ENCODE measurements at places on chromosomes 12 and 14.

DNA sequence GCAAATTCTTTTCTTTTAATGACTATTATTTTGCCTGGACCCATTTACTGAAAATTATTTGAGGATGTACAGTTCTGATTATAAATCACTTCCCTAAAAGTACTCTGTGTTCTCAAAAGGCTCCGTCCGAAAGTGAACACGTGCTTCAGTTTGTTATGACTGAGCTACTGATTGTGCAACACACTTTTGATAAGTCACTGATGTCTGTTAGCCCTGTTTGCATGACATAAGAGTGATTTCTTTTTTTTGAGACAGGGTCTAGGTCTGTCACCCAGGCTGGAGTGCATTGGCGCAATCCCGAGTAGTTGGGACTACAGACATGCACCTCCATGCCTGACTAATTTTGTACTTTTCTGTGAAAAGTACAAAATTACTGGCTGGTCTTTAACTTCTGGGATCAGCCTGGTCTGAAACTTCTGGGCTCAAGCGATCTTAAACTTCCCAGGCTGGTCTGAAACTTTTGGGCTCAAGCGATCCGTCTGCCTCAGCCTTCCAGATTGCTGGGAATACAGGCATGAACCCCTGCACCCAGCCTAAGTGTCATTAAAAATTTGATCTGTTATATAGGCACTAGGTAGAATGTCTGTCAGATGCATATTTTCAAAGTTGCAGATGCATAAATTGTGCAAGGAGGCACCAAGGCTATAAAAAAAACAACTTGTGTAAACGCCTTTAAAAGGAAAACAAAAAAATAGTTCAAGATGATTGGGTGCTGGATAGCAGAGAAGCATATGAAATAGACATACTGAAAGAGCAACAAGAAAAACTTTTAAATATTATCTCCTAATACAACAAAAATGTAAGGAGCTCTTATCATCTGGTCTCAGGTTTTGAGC lies 111.5 kb downstream of the SRGAP1 start:
- no peak for DNase-seq

DNA sequence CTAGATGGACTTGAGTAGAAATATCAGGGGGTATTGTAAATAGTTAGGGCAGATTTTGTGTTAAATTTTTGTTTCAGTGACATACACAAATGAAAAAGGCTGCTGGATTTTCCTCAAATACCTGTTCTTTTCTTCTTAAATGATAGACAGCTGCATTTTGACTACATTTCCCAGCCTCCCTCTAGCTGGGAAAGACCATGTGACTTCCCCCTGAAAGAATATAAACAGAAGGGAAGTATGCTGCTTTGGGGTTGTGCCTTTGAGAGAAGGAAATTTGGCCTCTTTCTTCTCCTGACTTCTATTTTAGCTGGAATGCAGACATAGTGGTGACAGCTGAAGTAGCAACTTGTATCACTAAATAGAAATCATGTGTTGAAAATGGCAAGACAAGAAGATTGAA lies 476.1 kb upstream of the SYT1 start:
- DNase-seq: no peak

DNA sequence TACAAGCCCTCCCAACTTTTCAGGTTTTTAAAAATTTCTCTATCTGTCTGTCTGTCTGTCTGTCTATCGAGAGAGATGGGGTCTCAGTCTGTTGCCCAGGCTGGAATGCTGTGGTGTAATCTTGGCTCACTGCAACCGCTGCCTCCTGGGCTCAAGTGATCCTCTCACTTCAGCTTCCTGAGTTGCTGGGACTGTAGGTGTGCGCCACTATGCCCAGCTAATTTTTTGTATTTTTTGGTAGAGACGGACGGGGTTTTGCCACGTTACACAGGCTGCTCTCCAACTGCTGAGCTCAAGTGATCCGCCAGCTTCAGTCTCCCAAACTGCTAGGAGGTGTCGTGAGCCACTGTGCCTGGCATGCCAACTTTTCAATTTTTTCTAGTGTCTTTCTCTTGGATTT lies 437.2 kb downstream of the PCNX1 start:
- DNase-seq: no peak

DNA sequence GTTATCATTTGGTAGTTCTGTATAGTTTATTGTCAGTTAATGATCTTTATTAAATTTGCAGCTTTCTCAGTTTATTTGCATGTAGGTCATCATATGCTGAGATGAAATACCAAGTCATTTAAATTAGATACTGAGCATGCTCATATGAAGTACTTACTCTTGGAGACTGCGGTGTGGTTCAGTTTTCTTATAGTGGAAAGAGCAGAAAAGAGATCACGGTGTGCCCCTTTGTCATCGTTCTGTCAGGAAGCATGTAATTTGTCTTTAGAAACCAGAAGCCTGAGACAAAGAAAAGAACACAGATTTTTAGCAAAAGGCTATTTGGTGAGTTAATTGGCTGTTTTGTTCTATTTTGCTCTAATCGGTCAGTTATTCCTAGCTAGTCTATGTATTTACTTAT lies 75.6 kb downstream of the PLEKHA5 start:
- DNase-seq: no peak

DNA sequence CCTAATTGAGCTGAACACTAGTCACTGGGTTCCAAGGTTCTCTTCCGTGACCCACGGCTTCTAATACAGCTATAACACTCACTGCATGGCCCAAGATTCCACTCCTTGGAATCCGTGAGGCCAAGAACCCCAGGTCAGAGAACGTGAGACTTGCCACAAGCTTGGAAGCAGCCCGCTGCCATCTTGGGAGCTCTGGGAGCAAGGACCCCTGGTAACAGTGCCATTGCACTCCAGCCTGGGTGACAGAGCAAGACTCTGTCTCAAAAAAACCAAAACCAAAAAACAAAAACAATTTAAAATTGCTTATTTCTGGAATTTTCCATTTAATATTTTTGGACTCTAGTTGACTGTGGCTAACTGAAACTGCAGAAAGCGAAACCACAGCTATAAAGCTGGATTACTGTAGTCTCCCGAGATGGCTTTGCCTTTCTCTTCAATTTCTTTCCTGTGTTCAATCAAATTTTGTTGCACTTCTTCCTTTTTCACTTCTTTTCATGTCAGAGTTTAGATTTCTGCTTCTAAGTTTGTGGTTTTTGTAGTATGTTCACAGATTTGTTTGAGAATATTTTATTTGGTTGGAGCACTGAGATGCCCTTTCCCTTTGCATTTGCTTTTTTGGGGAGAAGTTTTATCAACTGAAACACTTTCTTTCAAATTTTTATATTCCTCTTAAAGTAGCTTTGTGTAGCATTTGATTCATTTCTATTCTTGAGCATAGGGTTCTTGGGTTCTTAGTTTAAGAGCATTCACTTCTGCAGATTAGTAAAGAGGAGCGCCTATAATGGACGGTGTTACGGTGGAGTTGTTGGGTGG lies 44.6 kb downstream of the DDHD1 start:
- DNase-seq: no peak

DNA sequence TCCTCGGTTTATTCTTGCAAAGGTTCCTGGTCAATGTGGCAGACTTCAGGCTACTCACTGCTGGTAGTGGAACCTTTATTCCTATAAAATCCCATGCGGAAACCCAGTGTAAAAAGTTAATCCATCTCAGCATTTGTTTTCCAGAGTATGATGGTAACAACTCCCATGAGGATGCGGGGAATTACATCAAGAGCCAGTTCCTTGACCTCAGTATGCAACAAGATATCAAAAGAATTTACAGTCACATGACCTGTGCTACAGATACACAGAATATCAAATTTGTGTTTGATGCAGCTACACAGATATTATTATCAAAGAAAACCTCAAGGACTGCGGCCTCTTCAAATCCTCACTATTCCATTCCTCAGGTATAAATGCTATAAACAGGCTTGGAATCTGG lies 19.3 kb downstream of the CPM start:
- no peak for DNase-seq

DNA sequence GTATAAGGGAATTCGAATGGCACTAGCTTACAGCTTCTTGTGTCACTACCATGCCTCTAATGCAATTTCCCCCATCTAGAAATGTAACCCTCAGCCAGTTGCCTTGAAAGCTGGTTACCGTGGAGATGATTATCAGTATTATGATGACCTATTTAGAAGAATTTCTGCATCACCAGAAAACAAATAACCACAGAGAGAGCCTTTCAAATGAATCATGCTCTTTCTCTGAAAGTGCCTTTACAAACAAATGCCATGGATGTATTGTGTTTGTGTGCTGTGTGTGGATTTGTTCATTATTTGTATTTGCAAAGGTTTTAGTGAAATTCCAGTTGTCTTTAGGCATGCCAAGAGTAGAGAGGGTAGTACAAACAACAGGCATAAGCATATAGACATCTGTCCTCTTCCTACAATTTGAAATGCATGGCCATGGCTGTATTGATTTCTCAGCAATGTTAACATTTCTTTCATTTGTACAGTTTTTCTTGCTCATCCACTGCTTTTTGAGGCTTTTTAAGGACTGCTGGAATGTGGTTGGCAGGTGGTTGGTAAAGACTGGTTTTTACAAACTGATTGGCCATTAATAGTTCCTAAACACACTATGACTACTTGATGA lies 266.5 kb downstream of the PAWR start:
- peak; percentile 57 for DNase-seq

- peak; percentile 9 for DNase-seq
Observed at GRCh38 chr12:33825986-33826602, 196.2 kb upstream of the ALG10 start.

DNA sequence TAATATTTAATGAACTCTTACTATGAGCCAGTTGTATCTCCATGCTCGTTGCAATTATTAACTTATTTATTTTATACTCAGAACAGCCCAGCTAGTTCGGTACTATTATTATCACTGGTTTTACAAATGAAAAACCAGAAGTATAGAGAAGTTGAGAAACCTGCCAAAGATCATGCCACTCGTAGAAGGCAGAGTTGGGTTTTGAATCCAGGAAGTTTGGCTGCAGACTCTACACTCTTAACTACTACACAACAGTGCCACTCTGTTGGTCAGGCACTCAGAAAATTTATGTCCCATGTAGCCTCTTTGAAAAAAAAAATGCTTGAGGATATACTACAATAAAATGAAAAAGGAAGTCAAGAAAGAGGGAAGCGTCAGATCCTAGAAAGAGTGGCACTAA lies 71.5 kb upstream of the ARID2 start:
- DNase-seq: no peak

DNA sequence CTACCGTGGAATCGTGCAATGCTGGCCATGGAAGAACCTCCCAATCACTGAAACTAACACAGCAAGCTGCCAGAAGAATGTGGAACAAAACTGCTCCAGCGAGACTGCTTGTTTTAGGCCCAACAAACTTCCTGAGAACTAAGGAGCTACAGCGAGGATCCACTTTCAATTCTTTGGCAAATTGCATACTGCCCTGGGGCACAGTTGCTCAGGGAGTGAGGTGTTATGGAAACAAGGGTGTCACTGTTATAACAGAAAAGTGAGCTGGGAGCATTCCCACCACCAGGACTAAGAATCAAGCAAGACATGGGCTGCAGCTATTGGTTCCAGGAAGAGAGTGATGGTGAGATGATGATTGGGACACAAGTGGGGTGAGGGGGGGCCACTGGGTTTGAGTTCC lies 1606.1 kb upstream of the FLRT2 start:
- no peak for DNase-seq

- DNase-seq: no peak
Observed at GRCh38 chr12:79689061-79689476, 1.7 kb downstream of the PAWR start.

- DNase-seq: no peak
Observed at GRCh38 chr14:25933731-25934130, 664.1 kb downstream of the NOVA1 start.

DNA sequence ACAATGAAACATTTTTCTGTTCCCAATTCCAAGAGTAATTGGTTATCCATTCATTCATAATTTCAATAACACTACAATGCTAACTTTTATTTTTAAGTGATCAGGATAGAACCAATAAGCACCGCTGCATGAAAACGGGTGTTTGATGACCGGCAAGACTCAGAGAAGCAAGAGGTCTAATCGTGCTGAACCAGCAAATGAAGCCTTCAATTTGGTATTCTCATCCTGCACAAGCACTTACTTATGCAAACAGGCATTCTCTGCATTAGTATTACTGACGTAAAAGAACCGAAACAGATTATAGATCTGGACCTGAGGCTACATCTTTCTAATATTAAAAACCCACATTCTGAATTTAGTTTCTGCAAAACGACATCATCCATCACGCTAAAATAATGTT lies 67.7 kb downstream of the RBM19 start:
- DNase-seq: peak; percentile 59

- no peak for DNase-seq
Observed at GRCh38 chr12:104689635-104690034, 232.9 kb downstream of the CHST11 start.

DNA sequence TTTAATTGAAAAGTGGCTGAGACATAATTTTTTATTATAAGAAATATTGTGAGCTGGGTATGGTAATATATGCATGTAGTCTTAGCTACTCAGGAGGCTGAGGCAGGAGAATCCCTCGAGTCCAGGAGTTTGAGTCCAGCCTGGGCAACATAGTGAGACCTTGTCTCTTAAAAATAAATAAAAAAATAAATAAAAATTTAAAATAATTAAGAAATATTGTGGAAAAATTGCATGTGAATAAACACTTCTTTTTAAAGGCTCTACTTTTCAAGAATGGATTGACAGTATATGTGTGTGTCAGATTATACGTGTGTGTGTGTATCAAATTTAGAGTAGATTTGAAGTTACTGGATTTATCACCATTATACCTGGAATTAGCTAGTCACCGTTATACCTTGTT lies 43.2 kb downstream of the ERC1 start:
- no peak for DNase-seq

DNA sequence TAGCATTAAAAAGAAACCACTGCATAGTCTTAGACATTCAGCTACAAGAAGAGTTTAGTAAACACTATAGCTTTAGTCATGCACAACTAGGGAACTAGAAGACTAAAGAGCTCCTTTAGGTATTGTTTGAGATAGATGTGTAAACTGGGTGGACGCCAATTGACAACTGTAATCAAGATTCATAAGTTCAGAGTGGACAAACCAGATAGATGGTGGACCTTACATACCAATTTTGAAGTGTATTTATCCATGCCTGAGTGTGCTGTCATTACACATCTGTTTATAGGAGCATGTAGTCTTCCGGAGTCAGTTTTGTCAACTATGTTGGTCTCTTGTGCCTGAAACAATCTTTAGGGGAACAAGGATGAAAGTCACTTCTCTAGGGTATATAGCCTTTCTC lies 96.6 kb downstream of the LMO3 start:
- DNase-seq: no peak

- DNase-seq: no peak
Observed at GRCh38 chr12:42762395-42762925, 172.9 kb upstream of the PRICKLE1 start.

GRCh38 chr14:58078471-58078870 lies 73.5 kb downstream of the ARMH4 start:
- DNase-seq: no peak

DNA sequence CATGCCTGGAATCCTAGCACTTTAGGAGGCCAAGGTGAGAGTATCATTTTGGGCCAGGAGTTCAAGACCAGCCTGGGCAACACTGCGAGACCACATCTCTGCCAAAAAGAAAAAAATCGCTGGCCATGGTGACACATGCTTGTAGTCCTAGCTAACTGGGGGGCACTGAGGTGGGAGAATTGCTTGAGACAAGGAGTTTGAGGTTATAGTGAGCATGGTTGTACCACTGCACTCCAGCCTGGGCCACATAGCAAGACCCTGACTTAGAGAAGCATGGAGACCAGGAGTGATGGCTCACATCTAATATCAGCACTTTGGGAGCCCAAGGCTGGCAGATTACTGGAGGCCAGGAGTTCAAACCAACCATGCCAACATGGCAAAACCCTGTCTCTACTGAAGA lies 9.2 kb downstream of the PTGES3 start:
- DNase-seq: no peak
